Upper lobe of right lung (tissue), 1 donor: ENCODE measurements at places on chromosomes 7 and 10.

GRCh38 chr7:23093111-23093510, 12.5 kb upstream of the KLHL7 start:
- DNase-seq, result no peak

- DNase-seq, result no peak
These were observed 50.4 kb downstream of the DYNC1I1 start for GRCh38 chr7:95822717-95823116.

DNA sequence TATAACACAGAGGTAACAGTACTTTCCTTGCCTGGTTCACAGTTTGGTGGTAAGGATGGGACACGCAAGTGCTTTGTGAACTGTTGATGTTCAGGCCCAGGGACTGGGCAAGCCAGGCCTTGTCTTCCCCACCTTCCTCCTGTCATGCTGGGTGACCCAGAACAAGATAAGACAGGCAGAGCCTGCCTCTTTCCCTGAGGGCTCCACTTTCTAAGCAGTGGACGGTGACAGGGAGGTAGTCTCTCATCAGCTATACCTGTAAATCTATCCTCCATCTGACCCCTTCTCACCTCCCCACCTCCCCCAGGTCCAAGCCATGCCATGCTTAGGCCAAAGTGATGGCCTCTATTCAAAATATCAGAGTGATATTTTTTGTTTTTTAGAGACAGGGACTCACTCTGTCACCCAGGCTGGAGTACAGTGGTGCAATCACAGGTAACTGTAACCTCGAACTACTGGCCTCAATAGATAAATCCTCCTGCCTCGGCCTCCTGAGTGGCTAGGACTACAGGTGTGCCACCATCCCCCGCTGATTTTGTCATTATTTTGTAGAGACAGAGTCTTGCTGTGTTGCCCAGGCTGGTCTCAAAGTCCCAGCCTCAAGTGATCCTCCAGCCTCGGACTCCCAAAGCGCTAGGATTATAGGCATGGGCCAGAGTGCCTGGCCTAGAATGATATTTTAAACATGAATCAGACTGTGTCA, 42.8 kb downstream of the PDLIM1 start:
- DNase-seq, result no peak

- no peak for DNase-seq
These were observed 508.4 kb downstream of the NRG3 start for GRCh38 chr10:82383350-82383749.

DNA sequence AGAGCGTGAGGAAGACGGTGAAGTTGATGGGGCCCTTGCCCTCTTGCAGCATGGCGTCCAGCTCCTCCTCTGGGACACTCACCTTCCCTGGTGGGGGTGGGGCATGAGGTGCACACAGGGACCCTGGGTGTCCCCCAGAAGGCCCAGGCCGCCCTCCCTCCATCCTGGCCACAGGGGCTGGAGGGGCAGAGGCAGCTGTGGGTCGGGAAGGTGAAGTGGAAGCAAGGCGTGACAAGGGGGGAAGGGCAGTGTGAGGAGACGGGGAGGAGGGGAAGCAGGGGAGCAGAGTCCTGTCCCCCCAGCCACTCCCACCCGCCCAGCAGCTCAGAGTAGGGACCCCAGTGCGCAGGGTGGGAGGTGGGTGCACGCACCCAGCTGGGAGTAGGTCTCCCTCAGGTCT, 791 bp downstream of the MYL7 start:
- peak; percentile 40 for DNase-seq
